ENCODE measurements at places on chromosomes 3 and 15.

GRCh38 chr15:38069511-38070011, 135.1 kb downstream of the TMCO5A start:
- DNase-seq: peak; percentile 34

DNA sequence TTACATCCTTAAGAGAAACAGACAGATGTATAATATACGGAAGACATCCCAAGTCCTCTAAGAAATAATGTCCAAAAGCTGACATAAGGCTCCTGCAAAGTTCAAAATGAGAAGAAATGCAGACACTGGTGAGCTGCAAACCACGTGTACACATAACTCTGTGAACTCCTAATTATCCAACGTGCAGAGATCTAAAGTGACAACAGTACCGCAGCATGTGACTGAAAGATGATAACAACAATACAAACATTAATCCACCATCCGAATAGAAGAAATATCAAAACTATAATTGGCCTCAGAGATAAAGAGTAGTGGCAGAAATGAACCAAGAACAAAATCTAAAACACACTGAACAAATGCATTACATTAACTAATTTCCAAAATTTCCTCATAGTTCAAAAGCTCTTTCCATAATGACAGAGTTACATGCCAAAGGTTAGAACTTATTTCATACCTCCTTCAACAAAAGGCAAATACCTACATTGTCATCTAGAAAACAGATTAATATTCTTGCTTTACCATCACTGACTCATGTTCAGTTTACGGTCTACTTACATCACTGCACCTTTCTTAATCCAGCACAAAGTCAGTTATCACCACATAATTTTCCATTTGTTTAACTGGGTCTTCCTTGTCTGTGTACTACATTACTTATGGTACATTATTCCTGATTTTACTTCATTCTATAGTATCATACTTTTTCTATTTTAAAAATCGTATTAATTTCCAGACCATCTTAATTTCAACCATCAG, 2.2 kb downstream of the PDCD10 start:
- no peak for DNase-seq

DNA sequence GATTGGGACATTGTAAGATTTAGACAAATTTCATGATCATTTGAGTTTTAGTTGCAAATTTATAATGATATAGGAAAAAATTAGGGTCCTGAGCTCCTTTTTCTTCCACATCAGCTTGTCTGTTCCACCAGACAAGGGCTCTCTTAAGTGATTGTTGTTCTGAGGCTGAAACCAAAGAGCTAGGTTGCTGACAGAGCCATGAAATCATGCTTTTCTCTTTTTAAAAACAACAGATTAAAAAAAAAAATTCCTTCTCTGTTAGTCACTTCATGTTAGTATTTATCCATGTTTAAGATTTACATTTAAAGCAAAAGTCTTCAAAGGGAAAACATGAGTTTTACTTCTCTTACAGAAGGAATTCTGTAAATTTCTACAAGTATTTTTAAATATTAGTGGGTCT, 56.8 kb downstream of the ATP2C1 start:
- no peak for DNase-seq

- DNase-seq: no peak
These were observed 277.0 kb downstream of the RYR3 start for GRCh38 chr15:33587773-33588172.

- DNase-seq: no peak
These were observed 464.7 kb downstream of the PDCD6IP start for GRCh38 chr3:34263101-34263621.

GRCh38 chr15:60526127-60526616, 47.2 kb upstream of the ICE2 start:
- DNase-seq: no peak

DNA sequence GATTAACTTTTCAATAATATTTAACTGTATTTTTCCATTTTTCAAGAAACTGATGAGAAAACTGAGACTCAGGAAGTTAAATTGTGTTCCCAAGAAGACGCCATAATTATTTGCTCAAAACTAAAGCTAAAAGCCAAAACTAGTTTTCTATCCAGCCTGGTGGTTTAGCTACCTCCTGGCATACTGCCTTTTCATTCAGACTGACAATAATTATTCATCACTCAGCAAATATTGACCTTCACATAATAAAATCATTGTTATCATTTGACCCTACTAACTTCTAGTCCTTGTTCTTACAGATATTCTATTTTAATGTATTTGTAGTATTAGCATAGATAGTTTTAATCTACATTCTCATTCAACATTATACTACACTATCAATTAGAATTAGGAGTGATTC, 210.6 kb upstream of the GADL1 start:
- DNase-seq: no peak

GRCh38 chr3:141049681-141050080, 1.5 kb upstream of the SPSB4 start:
- no peak for DNase-seq

- peak; percentile 85 for DNase-seq
These were observed 29.8 kb downstream of the IRAK2 start for GRCh38 chr3:10194328-10195071.

DNA sequence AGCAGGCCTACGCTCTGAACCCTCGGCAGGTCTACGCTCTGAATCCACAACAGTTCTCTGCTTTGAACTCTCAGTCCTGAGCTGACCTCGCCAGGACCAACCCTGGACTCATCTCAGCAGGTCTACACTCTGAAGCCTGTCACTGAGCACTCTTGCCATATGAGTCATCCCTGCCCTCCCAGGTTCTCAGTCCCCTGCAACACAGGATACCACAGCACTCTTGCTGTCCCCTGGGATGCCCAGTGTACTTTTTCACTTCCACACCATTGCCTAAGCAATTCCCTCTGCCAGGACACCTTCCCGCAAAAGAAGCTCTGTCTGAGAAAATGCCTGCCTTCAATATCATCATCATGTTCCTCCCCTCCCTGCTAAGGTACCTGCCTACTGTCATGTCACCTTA, 42.0 kb downstream of the NUP210 start:
- DNase-seq: no peak

DNA sequence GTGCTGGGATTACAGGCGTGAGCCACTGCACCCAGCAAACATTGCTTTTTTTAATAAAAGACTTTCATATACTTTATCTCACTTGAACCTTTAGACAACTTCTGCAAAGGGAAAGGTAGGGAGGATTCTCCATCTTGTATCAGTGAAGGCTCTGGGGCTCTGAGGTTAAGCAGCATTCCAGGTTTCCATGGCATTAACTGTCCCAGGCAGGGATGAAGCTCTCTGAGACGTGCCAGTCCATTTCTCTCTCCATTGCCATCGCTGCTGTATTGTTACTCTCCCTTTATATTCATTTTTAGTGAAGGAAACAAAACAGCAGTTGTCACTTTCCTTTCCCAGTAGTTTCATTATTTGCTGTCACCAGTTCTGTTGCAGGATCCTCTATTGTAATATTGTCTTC, 342.4 kb downstream of the LPP start:
- no peak for DNase-seq

- no peak for DNase-seq
These were observed 3.5 kb upstream of the SPTBN5 start for GRCh38 chr15:41897363-41897799.

GRCh38 chr15:74259821-74260607, 23.9 kb downstream of the CCDC33 start:
- DNase-seq: no peak

- DNase-seq: peak; percentile 69
These were observed 212.3 kb downstream of the FGF12 start for GRCh38 chr3:192514754-192515663.

GRCh38 chr3:159667261-159667660, 321.4 kb upstream of the IL12A start:
- no peak for DNase-seq

GRCh38 chr3:69161587-69162307, 39.4 kb upstream of the LMOD3 start:
- peak; percentile 45 for DNase-seq
